ENCODE measurements at places on chromosomes 13 and 19. TPM values are rescaled to one million over a fixed set of nuclear protein-coding genes. Genes with fewer than 3 reads are reported as not detected.

KIR3DL1 gene
- not detected for total RNA-seq

- no peak for DNase-seq
These were observed 144.4 kb downstream of the ZNF675 start for GRCh38 chr19:23542562-23542961.

GRCh38 chr19:9877780-9878510 lies 42.8 kb downstream of the PIN1 start:
- no peak for DNase-seq

SYNE4 gene
- total RNA-seq, result 2.0 TPM

ARHGEF7 gene
- total RNA-seq, result 104 TPM

DPF1 gene
- total RNA-seq, result not detected

DNA sequence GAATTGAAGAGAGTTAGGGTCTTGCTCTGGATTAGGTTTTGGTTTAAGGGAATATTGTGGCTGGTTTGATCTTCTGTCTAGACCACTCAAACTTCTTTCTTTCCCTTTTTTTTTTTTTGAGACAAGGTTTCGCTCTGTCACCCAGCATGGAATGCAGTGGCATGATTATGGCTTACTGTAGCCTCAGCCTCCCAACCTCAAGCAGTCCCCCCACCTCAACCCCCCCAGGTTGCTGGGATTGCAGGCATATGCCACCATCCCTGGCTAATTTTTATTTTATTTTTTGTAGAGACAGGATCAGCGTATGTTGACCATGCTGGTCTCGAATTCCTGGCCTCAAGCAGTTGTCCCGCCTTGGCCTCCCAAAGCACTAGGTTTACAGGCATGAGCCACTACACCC lies 21.2 kb downstream of the ARHGAP35 start:
- no peak for DNase-seq

GRCh38 chr13:110874508-110874960 lies 40.3 kb downstream of the ANKRD10 start:
- DNase-seq, result no peak

DNA sequence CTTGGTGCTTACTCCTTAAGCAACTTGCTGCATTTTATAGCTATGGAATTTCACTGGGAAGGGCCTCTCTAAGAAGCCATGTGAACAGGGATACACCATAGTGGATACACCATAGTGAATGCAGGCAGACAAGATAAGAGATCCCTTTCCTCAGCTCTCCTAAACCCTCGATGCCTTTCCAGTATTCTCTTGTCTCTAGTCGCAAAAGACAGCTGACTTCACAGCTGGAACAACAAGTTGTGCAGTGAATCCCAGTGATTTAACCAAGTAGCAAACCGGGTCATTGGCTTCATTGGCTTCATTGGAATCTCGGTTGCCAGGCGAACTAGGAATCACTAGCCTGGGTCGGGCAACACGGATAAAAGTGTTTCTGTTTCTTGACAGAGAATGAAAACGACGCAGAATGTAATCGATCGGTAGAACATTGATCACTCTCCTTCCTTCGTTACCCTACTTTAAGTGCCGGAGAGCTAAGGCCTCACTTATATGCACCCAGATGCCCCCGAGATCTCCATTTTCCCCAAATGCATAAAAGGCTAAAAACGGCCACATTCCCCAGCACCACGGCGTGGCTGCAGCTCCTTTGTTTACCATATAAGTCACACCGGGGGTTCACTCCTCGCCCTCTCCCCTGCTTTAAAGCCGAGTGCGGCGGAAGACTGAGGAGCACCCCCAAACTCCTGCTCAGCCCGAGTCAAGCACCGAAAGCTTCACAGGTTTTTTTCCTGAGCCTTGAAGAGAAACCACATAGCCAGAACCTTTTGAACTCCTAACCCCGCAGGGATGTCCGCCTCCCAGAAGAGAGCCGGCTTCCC lies 674 bp downstream of the TRPC4 start:
- DNase-seq, result no peak

DNA sequence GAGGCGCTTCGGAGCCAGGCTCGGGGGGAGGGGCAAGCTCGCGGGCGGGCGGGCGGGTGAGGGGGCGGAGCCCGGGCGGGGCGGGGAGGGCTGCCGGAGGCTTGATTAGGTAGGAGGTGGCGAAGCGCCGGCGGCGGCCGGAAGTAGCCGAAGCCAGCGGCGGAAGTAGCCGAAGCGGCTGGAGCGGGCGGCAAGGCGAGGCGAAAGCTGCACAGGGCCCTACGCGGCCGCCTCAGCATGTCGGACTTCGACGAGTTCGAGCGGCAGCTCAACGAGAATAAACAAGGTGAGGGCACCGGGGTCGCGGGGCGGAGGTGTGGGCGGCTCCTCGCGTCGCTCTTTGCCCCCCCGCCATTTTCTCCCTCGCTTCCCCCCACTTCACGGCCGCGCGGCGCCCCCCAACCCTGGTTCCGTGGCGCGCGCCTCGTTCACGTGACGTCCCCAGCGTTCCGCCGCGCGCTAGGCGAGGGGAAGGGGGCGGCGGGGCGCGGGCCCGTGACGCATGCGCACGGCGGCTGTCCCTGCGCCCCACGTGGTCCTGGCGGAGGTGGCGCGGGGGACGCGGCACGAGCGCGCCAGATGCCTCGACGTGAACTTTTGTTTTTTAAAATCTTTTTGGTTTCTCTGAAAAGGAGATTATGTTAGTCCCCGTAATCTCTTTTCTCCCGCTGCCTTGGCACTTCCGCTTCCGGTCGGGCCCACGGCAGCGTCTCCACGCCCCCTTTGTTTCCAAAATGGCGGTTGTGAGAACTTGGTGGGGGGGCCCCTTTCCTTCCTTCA lies at the start of gene U2AF2:
Gene U2AF2 (plus strand): TSS at position 168 of the 780 bp plus-strand sequence. CDS start 70 bp downstream, at position 238.
- DNase-seq, result peak; percentile 95
